ENCODE measurements at places on chromosomes 11 and 22.

DNA sequence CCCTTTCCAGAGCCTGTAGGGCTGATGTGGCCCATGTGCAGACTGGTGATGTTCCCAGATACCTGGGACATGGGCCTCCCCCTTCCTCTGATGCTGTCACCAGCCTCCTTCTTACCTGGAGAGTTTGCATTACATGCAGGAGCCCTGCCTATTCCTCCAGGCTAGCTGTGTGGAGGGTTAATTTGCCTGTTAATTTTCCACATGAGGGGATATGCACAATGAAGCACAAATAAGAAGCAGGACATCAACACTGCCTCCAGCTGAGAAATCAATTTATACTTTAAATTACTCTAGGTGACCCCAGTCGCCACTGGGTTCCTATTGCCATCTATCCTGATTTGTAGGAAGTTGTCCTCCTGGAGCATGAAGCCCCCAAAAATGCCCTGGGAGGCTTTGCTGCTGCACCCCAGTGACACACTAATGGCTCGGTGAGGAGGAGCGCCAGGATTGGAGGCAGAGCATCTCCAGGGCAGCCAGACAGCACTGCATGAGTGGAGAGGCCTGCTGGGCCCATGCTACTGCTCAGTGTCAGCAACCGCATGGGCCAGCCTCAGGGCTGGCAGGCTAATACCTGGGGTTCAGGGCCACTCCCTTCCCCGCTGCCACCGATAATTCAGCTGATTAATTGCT is 101.6 kb upstream of the USP47 start:
- no peak for DNase-seq

GRCh38 chr22:37054056-37054395 is 2.5 kb downstream of the KCTD17 start:
- DNase-seq: no peak

GRCh38 chr11:36976741-36977140 is 378.7 kb upstream of the RAG2 start:
- DNase-seq: no peak

DNA sequence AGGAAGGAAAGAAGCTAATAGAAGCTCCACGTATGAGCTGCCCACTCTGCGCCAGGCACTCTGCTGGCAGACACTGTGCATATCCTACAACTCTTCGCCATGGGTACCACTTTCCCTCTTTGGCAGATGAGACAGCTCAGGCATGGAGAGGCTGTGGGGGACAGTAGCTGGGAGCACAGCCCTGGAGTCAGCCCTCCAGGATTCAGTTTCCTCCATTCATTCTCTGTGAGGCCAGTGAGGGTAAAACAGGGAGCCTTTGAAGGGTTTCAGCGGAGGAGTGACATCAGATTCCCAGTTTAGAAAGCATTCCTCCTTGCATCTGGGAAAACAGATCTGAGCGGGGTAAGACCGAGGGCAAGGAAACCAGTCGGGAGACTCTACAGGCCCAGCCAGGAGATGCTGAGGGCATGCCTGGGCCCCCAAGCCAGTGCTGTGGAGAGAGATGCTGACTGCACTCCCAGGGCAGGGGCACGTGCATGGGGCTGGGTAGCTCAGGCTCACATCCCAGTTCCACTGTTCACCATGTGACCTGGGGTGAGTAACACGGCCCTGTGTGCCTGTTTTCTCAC is 58.3 kb upstream of the EMID1 start:
- DNase-seq: no peak

GRCh38 chr11:45472716-45473317 is 186.7 kb upstream of the SYT13 start:
- DNase-seq: no peak
